Activated naive CD8-positive, alpha-beta T cell treated with anti-CD3 and anti-CD28 coated beads for 36 hours (primary cell): ENCODE measurements at places on chromosomes 4 and X. TPM values are rescaled to one million over a fixed set of nuclear protein-coding genes. Genes with fewer than 3 reads are reported as not detected.

DNA sequence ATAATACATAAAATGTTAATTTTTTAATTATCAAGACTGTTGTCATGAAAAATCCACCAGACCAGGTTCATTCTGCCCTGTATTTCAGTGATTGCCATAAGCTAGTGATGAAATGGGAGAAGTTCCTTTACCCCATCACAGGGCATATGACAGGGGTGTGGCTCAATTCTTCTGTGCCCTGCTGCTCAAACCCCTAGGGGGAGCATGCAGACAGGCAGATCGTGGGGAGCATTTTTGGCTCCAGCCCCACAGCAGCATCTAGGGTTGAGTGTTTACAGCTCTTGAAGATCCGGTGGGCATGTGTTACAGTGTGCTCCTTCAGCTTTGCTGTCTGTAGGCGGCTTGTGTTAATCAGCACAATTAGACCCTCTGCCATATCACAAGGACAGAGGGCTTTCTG is 700.7 kb downstream of the PCDH18 start:
- no peak for DNase-seq

GRCh38 chrX:110600745-110601310 is 194.8 kb downstream of the CHRDL1 start:
- DNase-seq: no peak

DNA sequence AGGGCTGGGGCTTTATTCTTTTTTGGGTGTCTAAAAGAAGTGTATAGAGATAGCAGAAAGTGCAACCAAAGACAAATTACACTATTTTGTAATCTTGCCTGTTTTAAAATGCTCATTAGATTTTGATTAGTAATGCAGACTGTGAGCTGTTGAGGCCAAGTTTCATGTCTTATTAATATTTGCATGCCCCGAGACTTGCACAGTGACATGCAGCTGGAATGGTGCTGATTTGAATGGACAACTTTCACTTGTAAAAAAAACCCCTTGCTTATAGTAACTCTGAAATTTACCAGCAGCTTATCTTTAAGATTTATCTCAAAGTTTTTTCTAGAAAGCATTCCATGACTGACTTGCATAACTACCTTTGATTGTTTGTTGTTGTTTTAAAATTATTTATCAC is 835.1 kb upstream of the IGFBP7 start:
- no peak for DNase-seq

DNA sequence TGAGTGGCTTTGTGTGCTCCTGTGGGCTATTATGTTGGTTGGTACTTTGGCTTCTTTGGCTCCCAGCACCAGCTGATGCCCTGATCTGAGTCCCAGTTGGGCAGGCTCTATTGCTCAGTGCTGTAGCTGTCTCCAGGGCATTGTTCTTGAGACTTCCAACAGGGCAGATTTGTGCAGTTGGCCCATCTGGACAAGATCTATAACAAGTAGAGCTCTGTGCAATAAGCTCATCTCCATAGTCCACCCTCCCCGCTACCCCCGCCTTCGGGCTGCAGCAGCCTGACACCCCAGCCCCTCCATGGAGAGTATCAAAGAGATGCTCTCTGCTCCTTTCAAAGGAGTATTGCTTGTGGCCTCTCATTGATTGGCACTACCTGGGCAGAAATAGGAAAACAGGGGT is 5.8 kb upstream of the TMEM31 start:
- DNase-seq: no peak

DNA sequence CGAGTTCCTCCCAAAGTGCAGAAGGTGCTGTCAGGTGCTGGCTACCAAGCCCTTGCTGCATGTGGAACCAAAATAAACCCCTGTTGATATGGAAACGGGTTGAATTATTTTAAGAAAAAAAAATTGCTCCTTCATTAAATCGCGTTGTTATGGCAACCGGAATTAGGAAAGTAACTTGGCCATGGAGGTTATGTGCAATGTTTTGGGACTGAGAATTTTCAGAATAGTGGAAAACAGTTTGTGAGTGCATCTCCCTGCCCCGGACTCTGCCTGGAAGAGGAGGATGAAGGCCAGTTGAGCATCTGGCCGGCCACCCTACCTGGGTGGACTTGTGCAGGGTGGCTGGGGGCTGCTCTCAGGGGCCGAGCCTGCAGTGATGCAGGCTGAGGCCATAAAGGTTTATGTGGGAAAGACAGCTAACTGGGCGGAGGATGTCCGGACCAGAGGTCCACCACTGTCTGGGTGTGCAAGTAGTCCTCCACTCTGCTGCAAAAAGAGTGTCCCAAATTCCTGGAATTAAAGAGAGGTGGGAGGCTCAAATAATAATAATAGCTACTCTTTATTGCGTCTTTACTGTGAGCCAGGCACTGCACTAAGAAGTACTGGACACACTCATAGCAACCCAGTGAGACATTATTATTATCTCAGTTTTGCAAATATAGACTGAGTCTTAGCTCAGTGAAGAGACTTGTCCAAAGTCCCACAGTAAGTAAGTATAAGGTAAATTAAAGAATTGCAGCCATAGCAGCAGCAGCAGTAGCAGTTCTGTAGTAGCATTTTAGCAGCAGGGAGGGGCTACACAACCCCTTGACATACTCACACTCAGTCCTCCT is 20.6 kb downstream of the RTL5 start:
- DNase-seq: no peak

DNA sequence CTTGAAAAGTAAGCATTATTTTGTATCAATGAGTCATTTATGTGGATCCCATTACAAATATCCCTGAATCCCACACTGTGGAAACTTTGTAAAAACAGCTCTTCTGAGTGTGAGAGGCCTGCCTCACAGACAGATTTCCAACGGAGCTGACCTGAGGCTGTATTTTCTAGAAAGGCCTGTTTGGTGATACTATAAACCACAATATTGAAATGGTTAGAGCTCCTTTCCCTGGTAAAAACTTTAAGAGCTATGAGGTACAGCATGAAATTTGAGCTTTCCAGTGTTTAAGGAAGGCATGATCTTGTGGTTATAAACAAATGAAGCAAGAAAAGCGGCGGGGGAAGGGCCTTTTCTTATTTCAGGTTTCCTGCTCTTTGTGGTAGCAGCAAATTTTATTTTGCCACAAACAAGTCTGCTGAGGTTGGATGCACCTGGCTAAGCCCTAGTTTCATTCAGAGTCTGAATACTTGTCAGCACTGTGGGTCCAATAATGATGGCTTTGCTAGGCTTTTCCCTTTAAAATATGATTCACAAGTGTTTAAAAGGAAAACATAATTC is 86.8 kb upstream of the ETNPPL start:
- no peak for DNase-seq

DNA sequence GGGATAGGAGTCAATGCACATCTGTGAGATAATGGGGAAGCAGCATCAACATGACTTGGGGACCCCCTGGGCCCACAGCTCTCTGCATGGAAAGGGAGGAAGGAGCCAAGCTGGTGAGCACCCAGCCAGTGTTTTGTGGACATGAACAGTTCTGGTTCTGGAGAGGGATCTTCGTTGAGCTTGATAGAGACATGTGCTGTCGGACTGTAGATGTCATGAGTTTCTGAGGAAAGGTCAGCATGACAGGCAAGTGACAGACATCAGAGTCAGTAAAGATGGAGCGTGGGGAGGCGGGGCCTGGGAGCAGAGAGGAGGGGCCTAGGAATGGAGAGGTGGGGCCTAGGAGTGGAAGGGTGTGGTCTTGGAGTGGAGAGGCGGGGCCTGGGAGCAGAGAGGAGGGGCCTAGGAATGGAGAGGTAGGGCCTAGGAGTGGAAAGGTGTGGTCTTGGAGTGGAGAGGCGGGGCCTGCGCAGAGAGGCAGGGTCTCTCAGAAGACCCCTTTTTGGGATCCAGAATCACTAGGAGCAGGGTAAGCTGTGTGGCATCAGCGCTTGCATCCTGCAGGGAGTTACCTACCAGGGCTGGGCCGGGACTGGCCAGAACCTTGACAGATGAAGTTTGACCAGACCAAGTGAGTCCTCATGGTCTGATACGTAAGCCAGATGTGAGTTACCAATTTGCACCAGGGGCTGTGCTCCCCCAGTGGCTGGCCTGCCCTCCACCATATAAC is 33.7 kb downstream of the PIGG start:
- DNase-seq: no peak

GRCh38 chr4:1080961-1081688 is 32.2 kb downstream of the RNF212 start:
- no peak for DNase-seq

DNA sequence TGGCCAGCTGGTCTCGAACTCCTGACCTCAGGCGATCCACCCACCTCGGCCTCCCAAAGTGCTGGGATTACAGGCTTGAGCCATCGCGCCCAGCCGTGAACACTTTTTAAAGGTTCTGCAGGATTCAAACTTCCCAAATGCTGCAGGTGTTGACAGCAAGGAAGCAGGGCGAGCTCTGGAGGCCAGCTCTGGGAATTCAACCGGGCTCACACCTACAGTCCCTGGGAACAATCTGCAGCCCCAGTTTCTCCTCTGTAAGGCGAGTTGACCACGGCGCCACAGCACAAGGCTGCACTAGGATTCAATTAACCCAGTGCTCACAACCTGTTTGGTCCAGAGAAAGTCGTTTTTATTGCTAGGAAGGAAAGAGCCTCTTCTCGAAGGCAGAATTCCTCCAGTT is 1.6 kb downstream of the MTNR1A start:
- no peak for DNase-seq

- no peak for DNase-seq
Observed at GRCh38 chr4:42904986-42905385, 12.5 kb downstream of the GRXCR1 start.

DNA sequence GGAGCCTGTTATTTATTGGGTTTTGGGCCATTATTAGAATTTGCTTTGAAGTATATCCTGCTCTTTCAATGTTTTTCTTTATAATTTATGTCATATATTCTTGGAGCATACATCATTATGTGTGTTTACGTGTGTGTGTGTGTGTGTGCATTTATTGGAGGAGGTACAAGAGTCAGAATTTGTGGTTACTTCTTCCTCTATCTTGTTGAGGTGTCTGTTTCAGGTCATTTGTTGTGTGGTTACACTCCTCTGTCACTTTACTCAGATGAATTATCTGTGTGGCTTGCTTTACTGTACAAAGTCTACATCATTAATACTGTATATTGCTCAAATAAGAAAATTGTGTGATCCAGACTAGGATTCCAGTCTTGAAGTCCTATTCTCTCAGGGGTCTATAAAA is 1957.4 kb upstream of the TENM3 start:
- no peak for DNase-seq

DNA sequence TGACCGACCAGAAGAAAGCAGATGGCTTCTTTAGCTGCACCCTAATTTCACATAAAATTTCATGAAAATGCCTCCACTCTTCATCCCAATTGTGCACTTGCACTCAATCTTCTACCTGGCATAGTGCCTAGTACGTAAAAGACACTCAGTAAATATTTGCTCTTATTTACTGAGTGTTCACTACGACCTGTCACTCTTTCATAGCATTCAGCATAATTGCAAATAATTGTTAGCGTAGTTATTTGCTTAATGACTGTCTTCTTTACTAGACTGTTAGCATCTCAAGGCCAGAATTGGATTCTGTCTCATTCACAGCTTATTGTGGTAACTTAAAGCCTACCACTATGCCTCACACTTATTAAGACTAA is 130.2 kb downstream of the ENOX2 start:
- DNase-seq: no peak

GRCh38 chr4:95674521-95674981 is 125.8 kb upstream of the UNC5C start:
- no peak for DNase-seq

GRCh38 chr4:21517126-21517859 is 431.3 kb downstream of the KCNIP4 start:
- DNase-seq: no peak

DNA sequence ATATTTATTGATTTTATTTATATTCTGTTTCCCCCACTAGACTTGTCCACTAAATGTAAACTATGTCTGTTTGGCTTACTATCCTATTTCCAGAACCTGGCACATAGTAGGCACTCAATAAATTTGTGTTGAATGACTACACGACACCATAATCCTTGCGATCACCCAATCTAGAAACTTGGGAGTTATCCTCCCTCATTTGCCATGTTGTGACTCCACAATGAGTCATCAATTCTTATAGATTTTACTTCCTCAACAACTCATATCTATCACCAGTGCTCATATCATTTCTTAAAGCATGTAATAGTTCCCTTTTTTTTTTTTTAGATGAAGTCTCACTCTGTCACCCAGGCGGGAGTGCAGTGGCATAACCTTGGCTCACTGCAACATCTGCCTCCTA is 39.9 kb upstream of the VAMP7 start:
- no peak for DNase-seq

DNA sequence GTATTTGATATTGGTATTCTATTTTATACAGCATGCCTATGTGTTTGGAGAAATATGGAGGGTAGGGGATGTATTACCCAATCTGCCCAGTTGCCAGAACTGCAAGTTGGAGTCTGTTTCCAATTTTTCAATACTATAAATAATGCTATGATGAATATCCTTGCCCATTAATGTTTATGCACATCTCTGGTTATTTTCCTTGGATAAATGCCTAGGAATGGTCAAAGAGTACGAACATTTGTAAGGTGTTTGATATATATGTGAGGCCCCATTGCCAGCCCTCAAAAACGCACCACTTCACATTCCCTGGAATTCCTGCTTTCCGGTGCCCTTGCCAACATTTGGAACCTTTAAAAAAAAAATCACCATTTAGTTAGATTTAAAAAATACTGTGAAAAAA is 34.3 kb downstream of the CLDN34 start:
- DNase-seq: no peak

DNA sequence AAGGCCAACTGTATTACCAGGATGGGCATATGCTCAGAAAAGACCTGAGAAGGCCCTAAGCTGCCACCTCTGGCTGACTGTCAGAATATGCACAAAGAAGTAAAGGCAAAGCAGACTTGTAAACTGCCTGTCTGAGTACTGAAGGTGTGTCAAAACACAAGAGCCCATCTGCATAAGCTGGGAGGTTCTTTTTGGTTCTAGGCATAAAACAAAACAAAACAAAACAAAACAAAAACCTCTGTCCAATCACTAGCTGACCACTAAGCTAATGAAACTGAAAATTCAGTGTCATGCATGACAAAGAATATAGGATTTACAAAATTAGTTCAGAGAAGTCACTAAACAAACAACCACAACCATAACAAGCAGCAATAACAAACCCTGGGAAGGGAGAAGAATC is 20.6 kb downstream of the SH3D19 start:
- no peak for DNase-seq

DNA sequence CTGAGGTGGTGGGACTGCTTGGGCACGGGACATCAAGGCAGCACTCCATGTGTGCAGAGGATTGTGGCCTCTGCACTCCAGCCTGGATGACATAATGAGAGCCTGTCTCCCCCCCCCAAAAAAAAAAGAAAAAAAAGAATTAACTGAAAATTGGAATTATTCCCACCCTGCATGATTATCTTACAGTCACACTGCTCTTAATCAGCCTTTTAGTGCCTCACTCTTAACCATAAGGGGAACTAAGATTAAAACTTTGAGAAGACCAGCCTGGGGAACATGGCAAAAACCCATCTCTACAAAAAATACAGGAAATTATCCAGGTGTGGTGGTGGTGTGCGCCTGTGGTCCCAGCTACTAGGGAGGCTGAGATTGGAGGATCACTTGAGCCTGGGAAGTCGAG is 94.6 kb downstream of the UBE2K start:
- DNase-seq: no peak

LRRC66 gene
- total RNA-seq: 0.06 TPM

ZIC3 gene
- not detected for total RNA-seq

MTMR8 gene
- 6.1 TPM for total RNA-seq

SPIN2A gene
- 0.30 TPM for total RNA-seq

USP26 gene
- not detected for total RNA-seq

ANOS1 gene
- not detected for total RNA-seq

SERPINA7 gene
- not detected for total RNA-seq

GBA3 gene
- total RNA-seq: not detected
